ENCODE measurements at places on chromosomes 7 and 10.

DNA sequence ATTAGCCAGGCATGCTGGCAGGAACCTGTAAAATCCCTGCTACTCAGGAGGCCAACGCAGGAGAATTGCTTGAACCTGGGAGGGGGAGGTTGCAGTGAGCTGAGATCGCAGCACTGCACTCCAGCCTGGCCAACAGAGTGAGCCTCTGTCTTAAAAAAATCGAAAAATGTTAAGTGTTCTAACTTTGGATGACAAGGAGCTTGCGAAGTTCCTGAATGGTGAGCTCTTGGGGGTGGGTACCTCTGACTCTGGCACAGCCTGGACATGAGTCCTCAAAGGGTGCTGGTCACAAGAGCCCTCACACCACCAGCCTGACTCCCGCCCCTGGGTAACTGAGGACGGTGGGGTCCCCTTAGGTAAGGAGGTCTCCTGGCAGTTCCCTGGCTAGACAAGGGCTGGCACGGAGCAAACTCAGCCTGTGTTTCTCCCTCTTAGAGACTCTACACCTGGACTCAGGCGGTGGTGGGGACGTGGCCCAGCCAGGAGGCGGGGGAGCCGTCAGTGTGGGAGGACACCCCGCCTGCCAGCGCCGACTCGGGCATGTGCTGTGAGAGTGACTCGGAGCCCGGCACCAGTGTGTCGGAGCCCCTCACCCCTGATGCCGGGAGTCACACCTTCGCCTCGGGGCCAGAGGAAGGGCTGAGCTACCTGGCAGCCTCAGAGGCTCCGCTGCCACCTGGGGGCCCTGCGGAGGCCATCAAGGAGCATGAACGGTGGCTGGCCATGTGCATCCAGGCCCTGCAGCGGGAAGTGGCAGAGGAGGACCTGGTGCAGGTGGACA, 24.1 kb downstream of the AMZ1 start:
- no peak for DNase-seq

DNA sequence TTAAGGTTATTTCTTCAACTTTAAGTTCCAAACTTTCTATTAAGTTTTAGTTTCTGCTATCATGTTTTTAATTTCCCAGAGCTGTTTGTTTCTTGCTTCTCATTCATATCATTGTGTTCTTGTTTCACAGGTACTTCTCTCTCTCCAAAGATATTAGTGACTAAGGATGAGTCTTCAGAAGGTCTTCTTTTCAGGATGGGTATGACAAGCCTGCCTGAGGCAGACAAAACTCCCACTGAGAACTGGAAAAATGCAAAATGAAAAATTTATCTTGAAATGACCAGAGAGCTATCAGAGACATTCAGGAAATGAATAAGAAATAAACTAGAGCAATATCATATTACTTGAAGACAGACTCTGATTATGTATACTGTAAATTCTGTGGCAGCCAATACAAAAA, 110.8 kb upstream of the EGFR start:
- DNase-seq, result no peak

- no peak for DNase-seq
These were observed 1.1 kb downstream of the CAMK2G start for GRCh38 chr10:73873142-73873837.

- no peak for DNase-seq
These were observed 4.3 kb upstream of the RSBN1L start for GRCh38 chr7:77691892-77692491.

DNA sequence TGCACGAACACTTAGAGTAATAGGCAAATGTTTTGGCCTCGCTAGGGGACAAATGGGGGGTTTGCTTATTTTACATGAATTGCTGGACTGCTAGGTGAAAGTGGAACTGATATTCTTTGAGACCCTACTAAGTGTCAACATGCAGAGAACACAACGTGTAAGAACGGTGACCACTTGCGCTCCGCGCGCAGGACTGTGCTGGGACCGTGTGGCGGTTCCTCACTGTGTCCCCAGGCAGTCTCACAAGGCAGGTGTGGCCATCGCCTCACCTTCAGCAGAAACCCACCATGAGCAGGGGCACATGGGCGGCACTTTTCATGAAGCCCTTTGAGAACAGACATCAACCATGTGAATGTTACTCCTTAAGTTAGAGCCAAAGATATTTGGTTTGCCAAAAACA, 27.2 kb downstream of the PTPRN2 start:
- DNase-seq, result no peak

DNA sequence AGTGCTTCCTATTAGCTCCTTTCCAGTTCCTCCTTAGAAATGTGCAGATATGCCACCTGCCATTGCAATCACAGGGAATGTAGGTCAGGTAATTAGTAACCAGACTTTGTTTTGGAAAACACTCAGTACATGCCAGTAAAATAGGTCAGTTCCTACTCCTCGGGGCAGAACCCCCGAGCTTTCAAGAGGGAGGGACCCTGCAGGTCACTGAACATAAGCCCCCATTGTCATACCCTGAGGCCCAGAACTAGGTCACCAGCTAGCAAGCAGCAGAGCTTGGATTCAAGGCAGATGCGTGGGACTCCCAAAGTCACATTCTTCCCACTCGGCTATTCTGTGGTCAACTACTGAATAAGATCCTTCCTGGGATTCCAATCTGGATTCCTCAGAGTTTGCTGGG, 104.8 kb downstream of the PPP1R3C start:
- DNase-seq, result no peak

- no peak for DNase-seq
These were observed 347.8 kb downstream of the ETV1 start for GRCh38 chr7:13641714-13642113.

GRCh38 chr7:1947586-1948217, 277.6 kb downstream of the ELFN1 start:
- DNase-seq, result no peak

DNA sequence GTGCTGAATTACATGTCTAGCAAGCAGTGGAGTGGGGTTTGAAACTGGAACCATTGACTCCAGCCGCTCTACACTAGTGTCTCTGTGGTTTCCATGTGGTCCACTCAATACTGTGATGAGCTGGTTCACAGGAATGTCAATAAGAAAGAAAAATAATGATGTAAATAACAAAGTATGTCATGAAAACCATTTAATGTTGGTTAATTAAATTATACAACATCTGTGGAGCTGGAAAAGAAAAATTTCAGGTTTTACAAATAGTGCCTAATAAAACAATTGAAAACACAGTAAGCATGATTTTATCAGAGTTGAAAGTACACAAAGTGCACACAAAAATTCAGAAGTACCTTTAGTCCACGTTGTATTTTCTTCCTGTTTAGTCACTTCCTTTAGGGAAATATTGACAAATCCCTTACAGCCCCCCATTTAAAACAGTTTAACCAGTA, 28.7 kb upstream of the NAMPT start:
- no peak for DNase-seq

GRCh38 chr10:22604344-22605126, 109.8 kb downstream of the PIP4K2A start:
- DNase-seq, result no peak

GRCh38 chr10:113226399-113226798, 276.4 kb downstream of the TCF7L2 start:
- no peak for DNase-seq

DNA sequence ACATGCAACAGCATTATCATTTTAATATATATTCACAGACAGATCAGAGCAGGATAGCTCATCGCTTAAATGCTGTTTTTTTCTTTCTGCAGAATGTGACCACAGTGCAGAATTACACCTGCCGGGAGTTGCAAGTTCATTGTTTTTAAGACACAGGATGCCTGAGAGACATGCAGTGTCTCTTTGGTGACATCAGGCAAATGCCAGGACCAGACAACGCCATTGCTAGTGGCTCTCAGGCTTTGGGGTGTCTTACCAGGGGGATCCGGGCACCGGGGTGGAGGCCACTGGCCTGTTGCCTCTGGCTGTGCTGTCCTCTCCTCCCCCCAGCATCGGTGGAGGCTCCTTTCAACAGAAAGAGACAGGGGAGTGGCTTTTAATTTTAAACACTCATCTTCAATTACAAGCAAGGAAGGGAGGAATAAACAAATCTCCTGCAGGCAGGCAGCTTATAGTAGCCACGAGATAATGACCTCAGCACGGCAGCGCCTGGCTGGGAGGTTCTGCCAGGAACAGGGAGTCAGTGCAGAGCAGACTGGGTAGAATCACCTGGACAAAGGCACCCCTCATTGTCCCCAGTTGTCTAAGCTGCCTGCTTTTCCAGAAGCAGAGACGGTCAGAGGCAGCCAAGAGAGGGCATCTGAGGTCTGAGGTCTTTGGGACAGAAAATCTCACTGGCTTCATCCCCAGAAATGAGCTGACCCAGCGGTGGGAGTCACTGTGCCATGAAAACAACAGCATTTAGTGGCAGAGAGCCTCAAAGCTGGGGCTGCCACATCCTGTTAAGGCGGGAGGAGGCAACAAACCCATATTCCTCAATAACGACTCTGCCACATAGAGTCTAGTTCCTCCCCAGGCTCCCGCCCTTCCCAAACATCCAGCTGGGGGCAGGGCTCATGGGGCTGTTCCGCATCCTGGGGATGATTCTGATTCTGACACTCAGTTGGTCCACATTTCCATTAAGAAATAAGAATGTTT, 148.4 kb downstream of the TCERG1L start:
- DNase-seq, result no peak

- no peak for DNase-seq
These were observed 594.2 kb downstream of the KCNMA1 start for GRCh38 chr10:77043420-77043763.

DNA sequence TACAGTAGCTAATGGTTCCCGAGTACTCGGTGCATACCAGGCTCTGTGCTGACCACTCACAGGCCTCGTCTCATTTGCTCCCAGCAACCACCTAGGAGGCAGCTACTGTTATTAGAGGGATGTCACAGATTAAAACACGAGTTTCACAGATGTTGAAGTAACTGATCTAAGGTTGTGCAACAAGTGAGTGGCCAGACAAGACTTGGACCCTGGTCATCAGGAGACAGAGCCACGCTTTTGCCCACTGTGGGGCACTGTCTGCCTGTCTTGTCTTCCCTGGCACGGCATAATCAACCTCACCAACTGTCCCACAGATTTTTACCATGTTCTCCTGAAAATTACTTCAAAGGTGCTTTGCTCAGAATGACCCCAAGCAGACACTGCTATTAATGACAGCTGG, 111.6 kb upstream of the HABP2 start:
- DNase-seq, result no peak

DNA sequence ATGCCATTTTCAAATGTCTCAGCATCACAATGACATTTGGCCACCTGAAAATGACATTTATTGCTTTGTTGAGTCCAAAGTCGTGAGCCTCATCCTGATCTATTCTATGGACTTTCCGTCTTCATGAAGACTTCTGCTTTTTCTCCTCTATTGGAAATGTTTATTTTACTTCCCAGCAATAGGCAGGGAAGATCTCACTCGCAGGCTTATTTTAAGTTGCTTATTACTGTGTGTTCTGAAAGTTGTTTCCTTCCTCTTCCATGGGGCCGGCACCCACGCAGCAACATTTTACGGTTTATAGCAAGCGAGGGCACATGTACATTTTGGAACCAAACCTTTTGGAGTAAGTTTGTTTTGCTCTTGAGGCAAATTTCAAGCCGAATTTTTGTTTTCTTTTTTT, 221.0 kb upstream of the KLF6 start:
- no peak for DNase-seq

DNA sequence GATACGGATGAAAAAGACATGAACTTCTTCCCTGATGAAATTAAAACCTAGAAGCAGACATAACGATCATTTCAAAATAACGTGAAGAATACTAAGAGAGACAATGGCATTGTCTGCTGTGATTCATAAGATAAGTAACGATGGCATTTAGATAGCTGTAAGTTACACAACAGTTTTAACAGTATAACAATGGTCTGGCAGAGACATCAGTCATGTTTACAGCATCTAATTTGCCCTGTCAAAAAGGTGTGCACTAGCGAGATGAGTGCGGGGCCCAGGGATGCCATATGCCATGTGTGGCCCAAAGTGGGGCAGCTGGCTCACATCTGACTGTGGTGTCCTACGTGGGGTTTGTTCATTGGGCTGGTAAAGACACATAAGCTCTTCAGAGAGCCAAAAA, 55.7 kb upstream of the RHEB start:
- DNase-seq, result no peak

DNA sequence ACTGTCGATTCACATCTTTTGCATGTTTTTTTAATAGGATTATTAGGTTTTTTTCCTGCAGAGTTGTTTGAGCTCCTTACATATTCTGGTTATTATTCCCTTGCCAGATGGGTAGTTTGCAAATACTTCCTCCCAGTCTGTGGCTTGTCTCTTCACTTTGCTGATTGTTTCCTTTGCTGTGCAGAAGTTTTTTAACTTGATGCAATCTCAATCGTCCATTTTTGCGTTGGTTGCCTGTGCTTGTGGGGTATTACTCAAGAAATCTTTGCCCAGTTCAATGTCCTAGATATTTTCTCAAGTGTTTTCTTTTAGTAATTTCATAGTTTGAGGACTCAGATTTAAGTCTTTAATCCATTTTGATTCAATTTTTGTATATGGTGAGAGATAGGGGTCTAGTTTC, 95.4 kb downstream of the TBXAS1 start:
- DNase-seq, result no peak

GRCh38 chr7:5702876-5703571, 78.4 kb downstream of the RNF216 start:
- no peak for DNase-seq

DNA sequence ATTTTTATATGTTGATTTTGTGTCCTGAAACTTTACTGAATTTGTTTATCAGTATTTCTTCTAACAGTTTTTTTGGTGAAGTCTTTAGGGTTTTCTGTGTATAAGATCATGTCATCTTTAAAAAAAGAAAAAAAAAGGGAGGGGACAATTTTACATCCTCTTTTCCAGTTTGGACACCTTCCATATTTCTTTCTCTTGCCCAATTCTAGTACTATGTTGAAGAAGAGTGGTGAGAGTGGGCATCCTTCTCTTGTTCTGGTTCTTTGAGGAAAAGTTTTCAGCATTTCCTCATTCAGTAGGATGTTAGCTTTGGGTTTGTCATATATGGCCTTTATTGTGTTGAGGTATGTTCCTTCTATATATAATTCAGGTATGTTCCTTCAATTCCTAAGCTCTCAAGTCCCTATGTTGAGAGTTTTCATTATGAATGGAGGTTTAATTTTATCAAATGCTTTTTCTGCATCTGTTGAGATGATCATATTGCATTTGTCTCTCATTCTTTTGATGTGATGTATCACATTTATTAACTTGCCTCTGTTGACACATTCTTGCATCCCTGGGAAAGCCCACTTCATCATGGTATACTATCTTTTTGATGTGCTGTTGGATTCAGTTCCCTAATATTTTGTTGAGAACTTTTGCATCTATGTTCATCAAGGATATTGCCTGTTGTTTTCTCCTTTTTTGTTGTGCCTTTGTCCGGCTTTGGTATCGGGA, 12.1 kb downstream of the TAS2R40 start:
- no peak for DNase-seq

Data from DMS79 (cell line).